ENCODE measurements at places on chromosomes 11 and 22.

GRCh38 chr11:130344841-130345240, 30.1 kb upstream of the ZBTB44 start:
- DNase-seq, result no peak

DNA sequence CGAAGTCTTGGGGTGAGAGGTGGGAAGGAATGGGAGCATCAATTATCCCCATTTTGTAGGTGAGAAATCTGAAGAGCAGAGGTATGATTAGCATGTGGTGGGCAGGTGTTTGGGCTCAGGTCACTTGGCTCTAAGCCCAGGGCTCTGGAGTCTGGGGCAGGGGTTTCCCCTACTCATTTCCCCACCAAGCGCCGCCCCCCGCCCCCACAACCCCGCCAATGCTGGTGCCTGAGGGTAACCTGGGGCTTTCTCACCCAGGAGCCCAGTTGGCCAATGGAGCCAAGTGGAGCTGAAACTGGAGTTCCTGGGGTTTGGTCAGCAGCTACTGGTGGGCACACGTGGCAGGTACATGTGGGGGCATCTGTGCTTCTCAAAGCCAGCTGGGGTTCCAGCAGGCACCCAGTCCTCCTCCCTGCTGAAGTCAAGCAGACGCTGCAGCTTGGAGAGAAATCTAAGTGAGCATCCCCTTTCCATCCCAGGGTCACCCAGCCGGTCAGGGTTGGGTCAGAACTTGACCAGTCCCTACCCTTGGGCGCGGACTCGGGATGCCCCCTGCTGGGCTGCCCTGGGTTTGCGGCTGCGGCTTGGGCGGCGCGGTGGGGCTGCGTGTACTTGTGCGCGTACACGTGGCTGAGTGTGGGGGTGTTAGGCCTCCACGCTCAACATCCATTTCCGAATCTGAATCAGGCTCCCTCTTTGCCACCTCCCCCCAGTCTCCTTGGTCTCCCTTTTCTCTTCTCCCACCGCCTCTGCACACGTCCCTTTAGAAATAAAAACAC, 1.7 kb upstream of the CHRM1 start:
- DNase-seq, result no peak

DNA sequence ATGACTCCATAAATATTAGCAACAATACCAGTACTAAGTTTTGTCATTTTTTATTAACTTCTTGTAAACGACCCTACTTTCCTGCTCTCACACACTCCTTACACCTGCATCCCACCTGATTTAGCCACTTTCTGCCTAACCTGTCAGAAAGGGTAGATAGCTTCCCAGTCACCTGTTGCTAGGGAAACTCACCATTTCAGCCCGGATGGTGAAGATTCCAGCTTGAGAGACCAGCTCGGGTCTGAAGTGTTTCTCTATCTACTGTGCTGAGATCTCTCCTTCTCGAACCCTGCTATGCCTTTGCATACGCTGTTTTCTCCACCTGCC, at the start of gene PARVG:
PARVG (plus strand) TSS at position 220 of the 327 bp plus-strand sequence. CDS start 2,405 bp downstream, outside the sequence.
- no peak for DNase-seq

GRCh38 chr11:28140689-28141455, 32.7 kb downstream of the METTL15 start:
- no peak for DNase-seq

DNA sequence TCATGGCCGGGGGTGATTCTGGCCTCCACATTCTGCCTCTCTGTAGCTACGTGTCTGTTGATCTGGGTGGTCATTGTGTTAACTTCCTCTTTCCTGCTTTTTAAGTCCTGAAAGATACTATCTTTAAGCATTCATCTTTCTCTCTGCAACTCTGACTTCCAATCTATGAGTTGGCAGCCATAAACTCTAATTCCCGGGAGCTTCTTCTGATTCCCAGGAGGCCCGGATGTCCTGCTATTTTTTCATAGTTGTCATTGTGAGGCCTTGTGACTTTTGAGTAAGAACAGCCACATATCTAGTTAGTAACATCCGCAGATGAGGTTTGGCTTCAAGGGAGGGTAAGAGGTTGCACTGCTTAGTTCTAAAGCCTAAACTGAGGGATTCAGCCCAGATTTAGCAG, 107.8 kb downstream of the SYN3 start:
- DNase-seq, result no peak

- DNase-seq, result peak; percentile 96
Observed at GRCh38 chr11:46391578-46392420, at the start of gene CHRM4. TSS of gene CHRM4 (minus strand) at chr11:46391776. CDS start at chr11:46386557, 5,219 bp downstream.

GRCh38 chr22:46480396-46480795, 57.0 kb downstream of the CELSR1 start:
- DNase-seq, result no peak

- DNase-seq, result no peak
Observed at GRCh38 chr11:67680696-67681470, 6.5 kb upstream of the ALDH3B2 start.

- DNase-seq, result no peak
Observed at GRCh38 chr22:42610186-42610585, 4.5 kb downstream of the POLDIP3 start.

DNA sequence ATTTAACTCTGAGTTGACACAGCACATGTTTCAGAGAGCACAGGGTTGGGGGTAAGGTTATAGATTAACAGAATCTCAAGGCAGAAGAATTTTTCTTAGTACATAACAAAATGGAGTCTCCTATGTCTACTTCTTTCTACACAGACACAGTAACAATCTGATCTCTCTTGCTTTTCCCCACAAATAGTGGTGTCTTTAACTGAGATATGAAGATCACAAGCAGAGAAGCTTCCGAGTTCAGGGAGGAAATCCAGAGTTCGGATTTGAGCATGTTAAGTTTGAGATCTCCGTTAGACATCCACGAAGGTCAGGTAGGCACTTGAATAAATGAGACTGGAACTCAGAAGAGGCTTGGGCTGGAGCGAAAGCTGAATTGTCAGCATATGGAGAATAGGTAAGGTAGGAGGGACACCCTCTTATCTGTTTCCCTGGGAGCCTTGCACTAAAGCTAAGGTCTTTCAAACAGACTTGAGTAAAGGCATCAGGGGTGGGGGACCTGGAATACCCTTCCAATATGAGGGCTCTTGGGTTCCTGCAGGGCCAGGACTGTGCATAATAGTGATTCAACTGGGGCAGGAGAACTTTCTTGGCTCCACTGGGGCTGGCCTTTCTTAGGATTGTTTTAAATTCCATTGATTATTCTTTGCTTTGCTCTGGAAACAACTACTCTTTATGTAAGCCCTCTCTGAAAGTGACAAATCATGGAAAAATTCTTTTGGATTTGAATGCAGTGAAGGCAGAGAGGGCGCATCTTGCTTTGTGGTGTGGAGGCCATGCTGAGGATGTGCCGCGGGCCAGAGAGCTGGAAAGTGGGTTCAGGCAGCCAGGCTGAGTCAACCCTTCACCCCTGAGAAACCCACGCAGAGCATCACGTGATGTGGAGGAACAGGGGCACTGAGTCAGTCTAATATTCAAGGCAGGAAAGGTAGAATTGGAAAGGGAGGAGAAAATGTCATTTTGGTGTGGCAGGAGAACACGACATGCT, 62.7 kb upstream of the AMPD3 start:
- DNase-seq, result no peak

DNA sequence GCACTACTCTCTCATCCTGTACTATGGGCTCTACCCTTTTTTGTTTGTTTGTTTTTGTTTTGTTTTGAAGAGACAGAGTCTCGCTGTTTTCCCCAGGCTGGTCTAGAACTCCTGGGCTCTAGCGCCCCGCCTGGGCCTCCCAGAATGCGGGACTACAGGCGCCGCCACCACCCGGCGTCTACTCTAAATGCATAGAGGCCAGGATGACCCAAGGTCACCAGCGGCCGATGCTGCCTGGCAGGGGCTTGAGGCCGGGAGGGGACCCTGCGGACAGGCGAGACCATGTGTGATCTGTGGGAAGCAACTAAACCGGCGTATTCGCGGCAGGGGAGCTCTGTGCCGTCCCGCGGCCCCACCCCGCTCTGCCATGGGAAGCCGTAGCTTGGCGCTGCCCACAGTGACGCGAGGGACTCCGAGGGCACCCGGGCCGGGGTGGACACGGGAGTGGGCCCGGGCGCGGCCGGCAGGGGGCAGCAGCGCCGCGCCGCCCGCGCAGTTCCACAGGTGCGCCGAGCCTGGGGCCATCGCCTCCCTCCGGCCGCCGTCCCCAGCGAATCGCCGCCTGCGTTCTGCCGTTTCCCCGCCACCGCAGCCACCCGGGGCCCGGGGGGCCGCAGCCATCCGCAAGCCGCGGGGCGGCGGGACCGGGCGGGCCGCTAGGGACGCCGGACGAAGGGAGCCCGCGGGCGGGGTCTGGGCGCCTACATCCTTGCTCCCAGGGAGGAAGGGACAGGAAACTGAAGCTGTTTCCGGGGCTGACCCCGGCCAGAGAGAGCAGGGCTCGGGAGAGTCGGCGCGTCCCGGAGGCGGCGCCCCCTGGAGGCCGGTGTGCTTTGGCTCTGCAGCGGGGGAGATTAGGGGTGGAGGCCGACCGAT, 12.3 kb upstream of the HDHD5 start:
- peak; percentile 82 for DNase-seq

GRCh38 chr11:105821372-105821771, 200.7 kb downstream of the MSANTD4 start:
- no peak for DNase-seq

- no peak for DNase-seq
Observed at GRCh38 chr11:30481796-30482195, 104.4 kb downstream of the MPPED2 start.

- DNase-seq, result no peak
Observed at GRCh38 chr11:1559111-1559951, 12.7 kb downstream of the DUSP8 start.

DNA sequence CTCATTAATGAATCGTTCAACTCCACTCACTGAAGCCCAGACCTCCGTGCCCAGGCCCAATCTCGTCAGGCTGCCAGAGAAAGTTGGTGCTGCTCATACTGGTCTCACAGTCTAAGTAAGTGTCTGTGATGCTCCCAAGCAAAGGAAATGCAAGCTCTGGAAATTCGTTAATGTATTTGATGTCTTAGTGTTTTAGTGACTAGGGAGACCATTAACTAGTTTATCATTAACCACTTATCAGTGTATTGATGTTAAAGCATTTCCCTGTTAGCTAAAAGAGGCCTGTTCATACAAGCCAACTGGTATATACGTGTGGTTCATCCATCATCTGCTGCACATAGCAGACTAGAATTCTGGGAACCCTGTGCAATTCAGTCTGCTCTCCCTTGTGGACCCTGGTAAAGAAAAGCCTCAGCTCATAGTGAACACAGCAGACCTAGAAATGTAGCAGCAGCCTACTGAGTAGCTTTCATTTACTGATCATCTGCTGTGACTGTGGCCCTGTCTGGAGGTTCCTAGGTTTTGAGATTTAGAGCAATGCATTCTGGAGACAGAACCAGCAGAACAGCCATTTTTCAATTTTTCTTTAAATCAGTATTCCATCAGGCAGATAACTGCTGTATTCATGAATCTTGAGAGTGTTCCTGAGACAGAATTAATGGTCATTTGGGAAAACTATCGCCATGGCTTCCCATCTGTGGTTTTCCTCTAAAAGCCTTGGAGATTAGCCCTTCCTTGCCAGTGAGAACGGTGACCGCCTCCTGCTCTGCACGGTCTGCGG, 15.7 kb upstream of the AIFM3 start:
- DNase-seq, result no peak

- no peak for DNase-seq
Observed at GRCh38 chr11:114195981-114196731, 100.0 kb upstream of the NNMT start.

GRCh38 chr11:88886796-88887195, 179.0 kb downstream of the GRM5 start:
- DNase-seq, result no peak

DNA sequence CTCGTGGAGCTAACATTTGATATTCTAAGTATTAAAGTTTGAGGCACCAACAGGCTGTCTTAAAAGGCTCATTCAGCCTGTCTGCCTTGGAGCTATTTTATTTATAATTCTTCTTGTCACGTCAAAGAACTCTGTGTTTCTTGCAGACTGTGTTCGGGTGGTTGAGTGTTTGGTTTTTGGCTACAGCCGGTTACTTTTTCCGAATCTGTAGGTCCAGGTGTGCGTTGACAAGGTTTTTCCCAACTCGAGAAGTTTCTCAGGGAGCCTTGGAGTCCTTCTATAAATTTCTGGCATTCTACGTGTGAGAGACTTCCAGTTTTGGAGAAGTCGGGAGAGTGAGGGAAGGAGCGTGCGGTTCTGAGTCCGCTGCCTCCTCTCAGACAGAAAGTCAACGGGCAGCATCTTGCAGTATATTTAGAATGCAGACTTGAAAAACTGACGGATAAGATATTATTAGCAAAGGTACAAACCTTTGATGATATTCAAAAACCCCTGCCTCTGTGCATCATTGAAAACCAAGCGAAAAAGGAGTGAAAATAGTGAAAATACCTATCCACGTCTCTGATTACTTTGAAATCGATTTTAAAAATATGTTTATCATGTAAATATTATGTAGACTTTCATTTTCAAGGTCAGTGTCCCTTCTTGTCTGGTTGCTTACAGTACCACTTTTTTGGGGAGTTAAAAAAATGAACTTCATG, 85.2 kb upstream of the PPARA start:
- no peak for DNase-seq

GRCh38 chr11:64637334-64638017, 46.5 kb downstream of the SLC22A12 start:
- DNase-seq, result no peak

- no peak for DNase-seq
Observed at GRCh38 chr11:1195682-1196515, 27.0 kb upstream of the MUC5B start.

DNA sequence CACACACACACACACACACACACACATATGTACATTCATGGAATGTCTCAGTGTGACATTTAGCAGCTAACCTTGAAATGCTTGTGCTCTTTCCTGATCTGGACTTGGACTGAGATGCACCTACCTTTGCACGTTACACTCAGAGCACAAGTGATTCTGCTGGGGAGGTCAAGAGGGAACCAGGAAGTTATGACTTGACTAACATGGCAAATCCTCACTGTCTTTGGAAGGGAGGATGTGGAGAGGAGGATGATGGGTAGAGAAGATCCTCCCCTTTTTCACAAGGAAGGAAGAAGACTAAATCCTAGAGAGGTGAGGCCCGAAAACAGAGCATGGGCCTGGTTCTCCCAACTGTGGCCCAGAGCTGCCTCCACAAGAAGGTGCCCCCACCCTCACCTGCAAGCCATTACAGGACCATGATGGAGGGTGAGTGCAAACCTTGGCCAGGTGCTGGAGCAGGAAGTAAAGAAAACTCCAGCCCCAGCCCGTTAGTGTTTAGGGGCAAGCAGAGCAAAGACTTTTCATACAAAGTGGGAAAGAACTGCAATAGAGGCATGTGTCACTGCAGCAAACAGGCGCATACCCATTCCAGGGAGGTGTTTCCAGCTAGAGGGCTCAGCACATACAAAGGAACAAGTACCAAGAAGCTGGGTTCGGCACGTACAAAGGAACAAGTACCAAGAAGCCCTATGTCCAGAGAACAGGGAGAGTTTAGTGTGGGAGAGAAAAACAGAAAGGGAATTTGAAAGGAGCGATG, 26.4 kb downstream of the SCN4B start:
- DNase-seq, result peak; percentile 35
